Lower lobe of right lung (tissue), 2 donors: ENCODE measurements at places on chromosomes 1 and 21. TPM values are rescaled to one million over a fixed set of nuclear protein-coding genes. Genes with fewer than 3 reads are reported as not detected.

- DNase-seq = no peak
- no peaks in the 10 kb centered on the region for H3K27me3 ChIP-seq
- no peak overlapping the region for H3K27ac ChIP-seq
- no peak overlapping the region for H3K4me3 ChIP-seq
- H3K36me3 ChIP-seq = no peaks in the 10 kb centered on the region
These were observed 44.6 kb upstream of the DNASE2B start for GRCh38 chr1:84353695-84354094.

DNA sequence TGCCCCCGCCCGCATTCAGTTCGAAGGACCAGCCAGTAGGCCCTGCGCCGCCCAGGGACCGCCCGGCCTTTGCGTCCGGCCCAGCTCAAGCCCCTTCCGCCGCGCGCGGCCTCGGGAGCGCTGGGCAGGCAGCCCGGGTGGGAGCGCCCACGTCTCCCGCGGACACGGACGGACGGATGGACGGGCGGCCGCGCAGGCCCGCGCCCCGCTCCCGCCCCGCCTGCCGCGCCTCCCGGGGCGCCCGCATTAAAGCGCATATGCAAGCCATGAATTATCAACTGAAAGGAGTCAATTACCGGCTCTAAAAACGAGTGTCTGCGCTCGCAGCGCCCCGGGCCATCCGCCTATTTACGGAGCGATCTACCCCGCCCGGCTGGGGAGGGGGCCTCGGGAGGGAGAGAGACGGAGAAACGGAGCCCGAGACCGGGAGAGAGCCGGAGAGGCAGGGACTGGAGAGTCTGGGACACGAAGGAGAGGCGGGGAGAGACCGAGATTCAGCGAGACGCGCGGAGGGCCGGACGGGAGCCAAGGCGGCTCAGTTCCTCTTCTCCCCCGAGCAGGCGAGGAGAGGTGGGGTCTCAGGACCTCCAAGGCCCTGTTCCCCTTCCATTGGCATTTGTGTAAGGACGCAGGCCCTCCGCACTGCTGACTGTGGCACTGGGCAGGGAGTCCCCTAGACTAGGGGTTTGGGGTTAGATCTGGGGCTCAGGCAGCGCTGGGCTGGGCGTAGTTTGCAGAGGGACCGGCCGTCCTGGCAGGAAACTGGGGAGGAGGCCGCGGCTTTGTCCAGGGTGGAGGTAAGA is 41.3 kb upstream of the DMBX1 start:
- peaks cover 47% of the 10 kb centered on the region for H3K27me3 ChIP-seq
- no peak overlapping the region for H3K27ac ChIP-seq
- H3K4me1 ChIP-seq = peaks cover 9% of the 10 kb centered on the region
- no peaks in the 10 kb centered on the region for H3K36me3 ChIP-seq

GRCh38 chr1:110059133-110059863 is 11.2 kb downstream of the ALX3 start:
- H3K27ac ChIP-seq = no peak overlapping the region
- DNase-seq = no peak
- peaks cover 47% of the 10 kb centered on the region for H3K36me3 ChIP-seq
- H3K4me1 ChIP-seq = peaks cover 3% of the 10 kb centered on the region

- DNase-seq = no peak
- peaks cover 41% of the 10 kb centered on the region for H3K4me1 ChIP-seq
- no peaks in the 10 kb centered on the region for H3K27me3 ChIP-seq
- no peak overlapping the region for H3K27ac ChIP-seq
- peaks cover 28% of the 10 kb centered on the region for H3K36me3 ChIP-seq
- no peak overlapping the region for H3K4me3 ChIP-seq
These were observed 2.3 kb upstream of the C1orf35 start for GRCh38 chr1:228105270-228105995.

The ZSWIM5 gene
- 3.6 TPM for total RNA-seq

DNA sequence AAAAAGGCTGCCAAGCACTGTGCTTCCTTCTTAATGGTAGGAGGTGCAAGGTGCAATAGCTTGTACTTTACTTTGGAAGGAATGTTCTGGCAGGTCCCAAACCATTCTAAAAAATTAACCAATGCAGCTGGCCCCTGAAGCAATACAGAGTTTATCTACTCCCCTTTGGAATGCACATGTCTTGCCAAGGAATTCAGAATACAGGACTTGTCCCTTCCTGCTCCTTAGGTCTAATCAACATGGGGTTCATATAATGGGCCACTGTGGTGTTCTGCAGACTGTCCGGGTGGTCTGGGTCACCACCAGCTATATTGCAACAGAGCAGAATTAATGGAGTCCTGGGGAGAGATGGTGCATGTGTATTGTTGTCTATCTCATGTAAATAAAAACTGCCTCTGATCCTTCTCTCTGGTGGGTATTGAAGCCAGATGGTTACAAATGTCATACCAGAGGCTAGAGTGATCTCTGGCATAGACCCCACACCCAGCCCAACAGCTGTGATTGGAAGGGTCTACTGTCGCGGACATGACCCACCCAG is 112.8 kb downstream of the RIPK4 start:
- H3K36me3 ChIP-seq = no peaks in the 10 kb centered on the region
- DNase-seq = no peak
- H3K27ac ChIP-seq = no peak overlapping the region
- no peak overlapping the region for H3K4me3 ChIP-seq

GRCh38 chr21:37862536-37862935 is 53.7 kb downstream of the KCNJ6 start:
- DNase-seq = no peak
- no peak overlapping the region for H3K27ac ChIP-seq
- no peaks in the 10 kb centered on the region for H3K27me3 ChIP-seq
- H3K36me3 ChIP-seq = no peaks in the 10 kb centered on the region

The CELA3B gene
- not detected for total RNA-seq

DNA sequence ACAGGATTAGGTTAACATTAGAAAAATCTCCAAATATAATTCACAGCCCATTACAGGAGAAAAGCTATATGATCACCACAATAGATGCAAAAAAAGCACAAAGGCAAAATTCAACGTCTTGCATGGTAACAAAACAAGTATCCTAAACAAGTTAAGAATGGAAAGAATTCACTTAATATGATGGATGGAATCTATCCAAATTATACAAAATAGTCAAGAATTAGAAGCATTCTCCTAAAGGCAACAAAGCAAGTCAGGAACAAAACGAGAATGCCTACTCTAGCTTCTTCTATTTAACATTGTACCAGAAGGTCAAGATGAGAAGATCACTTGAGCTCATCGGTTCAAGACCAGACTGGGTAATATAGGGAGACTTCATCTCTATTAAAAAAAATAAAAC is 442.8 kb downstream of the SETD4 start:
- H3K4me3 ChIP-seq = no peak overlapping the region
- no peak for DNase-seq
- H3K4me1 ChIP-seq = no peaks in the 10 kb centered on the region
- no peaks in the 10 kb centered on the region for H3K36me3 ChIP-seq
- no peak overlapping the region for H3K27ac ChIP-seq

The TRIM67 gene
- total RNA-seq = not detected

DNA sequence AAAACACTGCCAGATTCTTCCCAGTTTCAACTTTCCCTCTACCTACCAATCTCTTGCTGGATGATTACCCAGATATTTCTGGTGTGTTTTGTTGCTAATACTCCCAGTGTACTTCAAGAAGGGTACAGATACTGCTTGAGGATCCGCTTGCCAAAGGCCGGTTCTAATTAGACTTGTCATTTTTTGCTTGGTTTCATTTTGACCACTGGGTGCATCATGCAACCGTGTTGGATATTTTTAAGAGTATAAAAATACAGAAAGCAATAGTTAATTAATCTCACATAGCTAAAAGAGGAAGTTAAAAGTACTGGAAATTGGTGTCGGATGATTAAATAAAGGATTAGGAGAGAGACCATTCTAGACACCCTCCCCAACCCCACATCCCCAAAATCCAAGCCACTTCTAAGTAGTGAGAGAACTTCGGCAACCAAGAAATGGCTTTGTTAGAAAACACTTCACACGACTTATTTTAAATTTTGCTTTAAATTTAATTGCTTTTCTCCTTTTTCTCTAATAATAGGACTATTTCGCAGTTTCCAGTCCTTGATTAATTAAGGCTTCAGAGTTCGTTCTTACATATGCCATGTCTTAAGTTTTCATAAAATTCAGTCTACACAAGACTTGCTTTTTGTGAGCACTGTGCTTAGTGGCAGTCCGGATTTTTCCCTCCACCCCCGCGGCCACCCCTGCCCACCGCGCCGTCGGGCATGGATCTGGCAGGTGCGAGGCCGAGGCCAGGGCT is 2.5 kb upstream of the CDKN2C start:
- DNase-seq = no peak
- H3K4me3 ChIP-seq = peak overlapping the region; percentile 81
- no peaks in the 10 kb centered on the region for H3K36me3 ChIP-seq
- peaks cover 9% of the 10 kb centered on the region for H3K4me1 ChIP-seq

GRCh38 chr1:118081387-118081786 is 103.6 kb downstream of the SPAG17 start:
- H3K36me3 ChIP-seq = no peaks in the 10 kb centered on the region
- no peak overlapping the region for H3K4me3 ChIP-seq
- no peaks in the 10 kb centered on the region for H3K4me1 ChIP-seq
- H3K27ac ChIP-seq = no peak overlapping the region
- no peaks in the 10 kb centered on the region for H3K27me3 ChIP-seq

DNA sequence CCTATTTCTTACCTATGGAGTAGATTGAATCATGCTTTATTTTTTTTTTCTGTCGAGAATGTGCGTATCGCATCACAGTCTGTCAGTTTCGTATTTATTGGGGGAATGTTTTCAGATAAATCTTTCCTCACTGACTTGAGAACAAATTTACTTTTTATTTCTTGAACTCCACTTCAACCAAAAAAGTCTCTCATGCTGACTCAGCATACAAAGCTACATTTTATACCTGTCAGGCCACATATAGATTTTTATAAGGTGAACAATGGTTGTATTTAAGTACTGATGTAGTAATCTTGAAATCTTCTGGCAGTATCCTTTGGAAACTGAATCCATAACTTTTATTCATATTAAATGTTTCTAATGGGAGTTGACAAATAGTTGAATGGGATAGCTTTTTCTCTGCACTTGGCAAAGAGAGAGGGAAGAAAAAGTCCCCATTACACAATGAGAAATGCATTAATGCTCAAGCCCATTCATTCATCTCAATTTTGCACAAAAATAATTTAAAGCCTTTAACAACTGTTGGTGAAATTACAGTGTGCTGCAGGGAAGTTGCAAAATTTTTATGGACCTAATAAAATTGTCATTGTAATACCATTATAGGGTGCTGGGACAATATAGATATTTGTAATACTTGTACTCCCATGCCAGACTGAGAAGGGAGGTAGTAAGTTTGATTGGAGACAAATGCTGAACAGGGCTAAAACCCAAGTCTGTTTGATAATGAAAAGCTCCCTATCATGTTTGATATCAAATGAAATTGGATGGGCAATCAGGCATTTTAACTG is 367.6 kb downstream of the HLX start:
- H3K36me3 ChIP-seq = no peaks in the 10 kb centered on the region
- H3K27ac ChIP-seq = no peak overlapping the region
- H3K4me3 ChIP-seq = no peak overlapping the region
- no peak for DNase-seq
- H3K4me1 ChIP-seq = no peaks in the 10 kb centered on the region
- no peaks in the 10 kb centered on the region for H3K27me3 ChIP-seq

GRCh38 chr1:233972951-233973635 is 68.6 kb downstream of the SLC35F3 start:
- no peak overlapping the region for H3K4me3 ChIP-seq
- H3K27ac ChIP-seq = no peak overlapping the region
- no peaks in the 10 kb centered on the region for H3K27me3 ChIP-seq
- DNase-seq = no peak
- no peaks in the 10 kb centered on the region for H3K36me3 ChIP-seq

GRCh38 chr21:42388740-42389448 is 7.0 kb downstream of the TMPRSS3 start:
- H3K36me3 ChIP-seq = no peaks in the 10 kb centered on the region
- peak overlapping the region; percentile 36 for H3K27ac ChIP-seq
- DNase-seq = no peak
- H3K4me3 ChIP-seq = no peak overlapping the region
- H3K27me3 ChIP-seq = no peaks in the 10 kb centered on the region

GRCh38 chr1:20480243-20480944 is 5.6 kb downstream of the CAMK2N1 start:
- peaks cover 38% of the 10 kb centered on the region for H3K4me1 ChIP-seq
- H3K4me3 ChIP-seq = no peak overlapping the region
- H3K36me3 ChIP-seq = no peaks in the 10 kb centered on the region
- H3K27me3 ChIP-seq = peaks cover 69% of the 10 kb centered on the region
- H3K27ac ChIP-seq = peak overlapping the region; percentile 46
- DNase-seq = no peak

GRCh38 chr1:29124366-29125236 is 898 bp upstream of the TMEM200B start:
- no peaks in the 10 kb centered on the region for H3K36me3 ChIP-seq
- peak overlapping the region; percentile 70 for H3K4me3 ChIP-seq

GRCh38 chr1:54379555-54380289 is 26.5 kb downstream of the SSBP3 start:
- no peaks in the 10 kb centered on the region for H3K27me3 ChIP-seq
- no peak overlapping the region for H3K4me3 ChIP-seq
- peaks cover 54% of the 10 kb centered on the region for H3K4me1 ChIP-seq
- H3K27ac ChIP-seq = no peak overlapping the region
- peaks cover 11% of the 10 kb centered on the region for H3K36me3 ChIP-seq
- DNase-seq = no peak

DNA sequence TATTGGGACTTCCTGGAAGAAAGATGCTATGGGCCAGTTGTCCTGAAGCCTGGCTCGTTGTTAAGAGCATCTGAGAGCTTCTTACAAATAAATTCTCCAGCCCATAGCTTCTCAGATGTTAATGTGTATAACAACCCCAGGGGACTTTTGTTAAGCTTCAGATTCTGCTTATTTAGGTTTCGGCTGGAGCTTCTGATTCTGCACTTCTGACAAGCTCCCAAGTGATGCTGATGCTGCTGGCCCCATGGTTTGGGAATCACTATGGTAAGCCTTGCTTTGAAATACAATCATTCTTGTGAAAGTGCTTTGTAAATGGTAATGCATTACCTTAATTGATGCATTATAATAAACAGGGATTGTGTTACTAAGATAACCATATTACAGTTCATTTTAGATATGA is 281.8 kb upstream of the PLD5 start:
- no peaks in the 10 kb centered on the region for H3K4me1 ChIP-seq
- H3K27me3 ChIP-seq = no peaks in the 10 kb centered on the region
- H3K36me3 ChIP-seq = no peaks in the 10 kb centered on the region
- no peak overlapping the region for H3K27ac ChIP-seq
- no peak overlapping the region for H3K4me3 ChIP-seq

- H3K27me3 ChIP-seq = peaks cover 37% of the 10 kb centered on the region
- no peak for DNase-seq
- H3K4me3 ChIP-seq = no peak overlapping the region
- H3K27ac ChIP-seq = no peak overlapping the region
- H3K36me3 ChIP-seq = no peaks in the 10 kb centered on the region
These were observed 1.4 kb upstream of the SLC2A1 start for GRCh38 chr1:42960122-42960390.

- H3K4me1 ChIP-seq = peaks cover 1% of the 10 kb centered on the region
- H3K27ac ChIP-seq = no peak overlapping the region
- no peak for DNase-seq
- no peak overlapping the region for H3K4me3 ChIP-seq
- H3K27me3 ChIP-seq = no peaks in the 10 kb centered on the region
These were observed 49.2 kb downstream of the ASH1L start for GRCh38 chr1:155513300-155513916.

GRCh38 chr1:39954324-39954869 is 548 bp upstream of the MFSD2A start:
- H3K36me3 ChIP-seq = no peaks in the 10 kb centered on the region
- peak overlapping the region; percentile 70 for H3K4me3 ChIP-seq
- peak overlapping the region; percentile 82 for H3K27ac ChIP-seq
- H3K4me1 ChIP-seq = peaks cover 36% of the 10 kb centered on the region
- H3K27me3 ChIP-seq = no peaks in the 10 kb centered on the region
